ENCODE measurements at places on chromosomes 7 and 10. TPM values are rescaled to one million over a fixed set of nuclear protein-coding genes. Genes with fewer than 3 reads are reported as not detected.

Gene NPY4R
- total RNA-seq: not detected

Gene OR9A2
- 0.53 TPM for total RNA-seq

Gene CC2D2B
- 3.8 TPM for total RNA-seq

Gene SMO
- total RNA-seq: 75.1 TPM

Gene KLLN
- total RNA-seq: 0.99 TPM

Gene NANOS1
- 1.9 TPM for total RNA-seq

Gene GCK
- total RNA-seq: 2.9 TPM

Gene DGKB
- 4.6 TPM for total RNA-seq

Gene NODAL
- not detected for total RNA-seq

Gene FGFR2
- 120 TPM for total RNA-seq

Gene FOXP2
- total RNA-seq: 6.8 TPM

Gene DNAJC12
- total RNA-seq: 4.1 TPM

Gene RPEL1
- total RNA-seq: not detected

All from metanephros (tissue), 2 donors.